Activated CD8-positive, alpha-beta memory T cell treated with anti-CD3 and anti-CD28 coated beads, Interleukin-2, amount 50 U/mL, for 48 hours (primary cell): ENCODE measurements at places on chromosomes 2 and 18.

DNA sequence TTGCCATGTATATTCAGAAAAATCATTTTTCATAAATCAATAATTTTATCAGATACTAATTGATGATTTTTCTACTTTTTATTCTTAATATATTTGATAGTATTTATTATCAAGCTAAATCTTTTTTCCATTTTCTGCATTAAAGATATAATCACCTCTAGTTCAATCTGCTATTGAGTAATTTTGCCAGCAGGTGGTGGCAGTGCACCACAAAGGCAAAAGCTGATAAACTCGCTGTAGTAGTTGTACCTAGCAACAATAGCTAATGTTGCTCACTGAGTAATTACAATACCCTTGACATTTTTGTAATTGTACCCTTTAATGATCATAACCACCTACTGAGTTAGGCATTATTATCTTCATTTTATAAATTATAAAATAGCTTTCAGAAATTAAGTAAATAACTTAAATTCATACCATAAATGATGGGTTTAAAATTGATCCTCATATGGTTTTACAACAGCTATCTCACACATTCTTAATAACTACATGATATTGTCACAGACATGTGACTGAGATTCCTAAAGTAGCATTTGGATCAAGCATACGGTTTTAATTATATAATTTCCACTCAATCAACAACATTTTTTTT lies 52.0 kb upstream of the CALCRL start:
- peak; percentile 53 for DNase-seq

- no peak for DNase-seq
Observed at GRCh38 chr18:805755-806110, 6.3 kb downstream of the YES1 start.

DNA sequence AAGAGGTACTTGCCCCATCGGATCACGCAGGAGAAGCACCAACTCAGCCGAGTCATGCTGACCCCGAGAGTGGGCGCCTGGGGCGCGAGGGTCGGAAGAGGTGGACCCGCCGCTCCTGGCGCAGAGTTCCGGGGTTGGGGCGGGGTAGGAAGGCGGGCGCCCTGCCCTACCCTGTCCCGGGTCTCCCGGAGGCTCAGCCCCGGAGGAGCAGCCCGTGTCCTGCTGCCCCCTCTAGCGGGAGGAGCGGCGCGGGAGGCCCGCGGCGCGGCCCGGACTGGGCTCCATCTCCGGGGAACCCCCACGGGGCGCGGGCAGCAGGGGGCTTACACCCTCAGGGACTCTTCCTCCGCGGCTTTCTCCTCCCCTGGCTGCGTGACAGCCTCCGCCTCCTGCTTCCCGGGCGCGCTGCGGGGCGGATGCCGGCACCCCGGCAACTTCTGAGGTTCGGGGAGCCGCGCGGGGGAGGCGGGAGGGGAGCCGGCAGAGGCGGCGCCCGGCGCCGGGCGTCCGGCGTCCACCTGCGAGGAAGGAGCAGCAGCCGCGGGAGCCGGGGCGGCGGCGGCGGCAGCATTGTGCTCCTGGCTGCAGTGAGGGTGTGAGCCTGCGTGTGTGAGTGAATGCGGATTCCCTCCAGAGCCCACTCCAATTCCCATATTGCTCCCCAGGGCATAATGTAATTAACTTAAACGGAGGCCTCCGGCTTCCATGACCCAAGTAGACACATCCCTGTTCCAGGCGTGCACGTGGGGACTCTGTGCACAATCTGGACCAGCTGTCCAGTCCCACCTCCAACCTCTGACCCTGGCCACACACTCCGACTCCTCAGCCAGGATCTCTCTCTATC lies 7.6 kb upstream of the TNS1 start:
- DNase-seq, result peak; percentile 65

DNA sequence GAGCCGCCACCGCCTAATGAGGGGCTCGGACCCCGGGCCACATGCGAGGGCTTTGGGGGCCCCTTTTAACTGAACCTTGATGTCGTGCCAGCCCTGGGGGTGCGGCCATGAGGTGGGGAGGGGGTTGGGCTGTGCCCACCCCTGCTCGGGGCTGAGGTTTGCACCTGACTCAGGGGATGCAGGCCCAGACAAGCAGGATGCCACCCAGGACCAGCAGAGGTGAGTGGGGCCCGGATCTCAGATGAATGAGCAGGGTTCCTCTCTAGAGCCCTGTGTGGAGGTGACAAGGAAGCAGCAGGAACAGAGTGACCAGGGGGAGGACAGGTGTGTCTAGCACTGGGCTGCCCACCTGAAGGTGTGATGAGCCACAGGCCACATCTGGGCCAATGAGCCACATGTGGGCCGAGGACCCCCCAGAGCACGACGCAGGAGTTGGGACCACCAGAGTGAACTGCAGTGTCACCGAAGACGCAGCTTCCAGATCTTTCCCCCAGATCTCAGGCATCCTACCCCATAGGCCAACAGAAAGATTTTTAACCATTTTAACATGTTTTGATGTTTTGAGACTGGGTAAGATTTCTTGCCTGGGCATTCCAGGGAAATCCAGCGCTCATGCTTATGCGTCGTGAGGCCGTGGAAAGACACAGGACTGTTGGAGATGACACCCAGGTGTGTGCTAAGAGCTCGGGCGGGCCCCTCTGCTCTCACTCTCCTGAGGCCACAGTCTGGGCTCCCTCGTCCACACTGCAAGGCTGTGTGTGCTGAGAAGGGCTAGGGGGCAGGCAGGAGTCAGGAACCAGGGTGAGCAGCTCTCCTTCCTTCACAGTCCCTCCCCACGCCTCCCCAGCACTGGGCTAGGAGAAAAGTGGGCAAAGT lies 73.6 kb downstream of the DDX1 start:
- no peak for DNase-seq

DNA sequence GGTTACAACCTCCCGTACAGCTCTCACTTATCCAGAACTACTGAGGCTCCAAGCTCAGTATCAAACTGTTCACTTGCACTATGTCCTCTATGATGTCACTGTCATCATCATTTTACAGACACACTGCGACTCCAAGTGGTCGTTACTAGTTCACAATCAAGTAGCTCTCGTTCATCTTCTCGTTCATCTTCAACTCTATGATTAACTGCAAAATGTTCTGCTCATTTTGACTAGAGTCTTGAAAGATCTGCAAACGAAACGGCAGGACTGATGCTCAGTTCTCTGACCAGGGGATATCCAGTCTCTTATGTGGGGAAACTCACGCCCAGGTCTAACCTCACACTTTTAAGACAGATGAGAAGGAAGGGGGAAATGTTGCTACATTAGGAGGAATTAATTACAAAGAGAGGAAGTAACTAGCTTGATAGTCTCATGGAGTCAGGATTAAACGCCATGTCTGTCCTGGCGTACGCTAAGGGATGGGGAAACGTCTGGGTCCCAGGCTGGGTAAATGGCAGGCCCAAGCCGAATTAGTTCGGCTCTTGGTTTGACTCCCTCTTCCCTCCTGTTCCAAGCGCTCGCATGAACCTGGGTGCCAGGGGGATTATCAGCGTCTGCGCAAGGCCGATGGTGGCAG lies 794 bp upstream of the CHCHD5 start:
- DNase-seq, result no peak

GRCh38 chr2:124025171-124025580 lies at the start of gene CNTNAP5:
TSS of gene CNTNAP5 (plus strand) at chr2:124025287. CDS start at chr2:124025651, 364 bp downstream.
- peak; percentile 62 for DNase-seq

DNA sequence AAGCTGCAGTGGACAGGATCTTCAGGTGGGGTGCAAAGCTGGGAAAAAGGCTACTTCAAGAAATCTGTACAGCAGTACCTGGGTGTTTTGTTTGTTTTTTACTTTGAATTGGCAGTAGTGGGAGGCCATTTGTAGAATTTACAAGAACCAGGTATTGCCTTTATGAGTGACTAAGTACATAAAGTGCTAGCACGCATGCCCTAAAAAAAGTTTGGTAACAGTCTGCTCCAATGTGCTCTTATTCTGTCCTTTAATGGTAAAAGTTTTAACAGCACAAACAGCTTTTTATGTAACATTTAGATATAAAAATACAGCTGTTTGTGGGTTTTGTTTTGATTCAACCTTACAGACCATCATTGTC lies 17.2 kb downstream of the REV1 start:
- DNase-seq, result no peak

- DNase-seq, result no peak
Observed at GRCh38 chr18:29928081-29928480, 1114.5 kb downstream of the DSC3 start.

DNA sequence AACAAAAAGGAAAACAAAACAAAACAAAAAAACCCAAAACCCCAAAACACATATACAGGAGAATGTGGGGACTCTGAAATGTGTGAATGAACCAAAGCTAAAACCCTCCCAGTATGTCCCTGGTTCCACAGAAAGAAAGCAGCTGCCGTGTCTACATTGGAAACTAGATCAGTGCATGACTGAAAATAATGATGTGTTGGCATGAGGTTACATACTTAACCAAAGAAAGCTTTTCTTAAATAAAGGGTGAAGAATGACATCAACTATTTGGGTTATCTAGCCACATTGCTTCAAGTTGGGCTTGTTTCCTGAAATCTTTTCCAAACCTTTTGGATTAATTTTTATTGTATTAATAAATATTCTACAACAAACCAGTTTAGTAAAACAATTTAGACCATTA lies 91.9 kb upstream of the FN1 start:
- DNase-seq, result no peak

DNA sequence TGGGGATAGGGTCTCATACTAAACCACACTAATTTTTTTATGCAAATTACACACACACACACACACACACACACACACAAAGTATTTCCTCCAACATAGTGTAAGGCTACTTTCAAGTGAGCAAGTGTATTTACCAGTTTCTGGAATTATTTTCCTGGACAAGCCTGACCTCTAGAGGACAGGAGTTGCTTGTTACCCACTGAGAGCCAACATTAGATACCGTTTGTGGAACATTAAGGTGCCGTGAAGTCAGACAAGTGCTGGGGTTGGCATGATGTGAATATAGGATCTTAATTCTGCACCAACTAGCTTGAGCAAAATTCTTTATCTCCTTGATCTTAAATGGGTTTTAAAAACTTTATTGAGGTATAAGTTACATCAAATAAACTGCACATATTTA lies 39.3 kb upstream of the SERPINB2 start:
- DNase-seq, result no peak

- no peak for DNase-seq
Observed at GRCh38 chr2:11356764-11357163, 12.3 kb upstream of the ROCK2 start.

DNA sequence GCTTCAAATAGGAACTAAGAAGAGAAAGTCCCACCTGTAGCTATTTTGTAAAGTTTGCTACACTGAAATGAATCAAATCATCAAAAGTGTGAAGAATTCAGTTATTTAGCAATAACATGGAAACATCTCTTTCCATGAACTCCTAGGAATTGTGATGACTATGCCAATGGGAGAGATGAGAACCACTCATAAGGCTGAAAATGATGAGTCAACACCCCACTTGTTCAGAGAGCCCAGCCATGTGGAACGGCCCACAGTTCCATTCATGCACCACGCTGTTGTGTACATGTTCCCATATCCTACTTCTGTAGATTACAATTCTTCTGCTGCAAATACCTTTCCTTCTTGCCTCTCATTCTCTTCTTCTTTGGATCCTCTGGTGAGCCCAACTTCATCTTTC lies 645.5 kb upstream of the ID2 start:
- no peak for DNase-seq

GRCh38 chr2:101842471-101842870 lies 145.0 kb downstream of the MAP4K4 start:
- no peak for DNase-seq

DNA sequence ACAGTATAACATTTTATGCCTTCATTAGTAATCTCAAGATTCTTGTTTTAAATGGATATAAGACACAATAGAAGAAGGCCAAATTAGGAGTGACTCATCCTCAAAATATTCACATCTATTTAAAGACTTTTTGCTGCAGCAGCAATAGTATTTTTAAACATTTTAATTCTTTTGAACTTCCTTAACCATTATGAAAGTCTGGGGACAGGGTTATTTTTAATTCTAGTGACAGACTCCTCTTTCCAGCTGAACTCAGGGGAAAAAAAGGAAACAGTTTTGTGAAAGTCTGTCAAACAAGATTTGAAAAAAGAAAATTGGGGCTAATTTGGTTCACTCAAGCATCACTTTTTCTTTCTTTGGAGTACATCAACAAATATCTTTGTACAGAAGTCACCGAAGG lies 541.8 kb downstream of the NUP35 start:
- no peak for DNase-seq

DNA sequence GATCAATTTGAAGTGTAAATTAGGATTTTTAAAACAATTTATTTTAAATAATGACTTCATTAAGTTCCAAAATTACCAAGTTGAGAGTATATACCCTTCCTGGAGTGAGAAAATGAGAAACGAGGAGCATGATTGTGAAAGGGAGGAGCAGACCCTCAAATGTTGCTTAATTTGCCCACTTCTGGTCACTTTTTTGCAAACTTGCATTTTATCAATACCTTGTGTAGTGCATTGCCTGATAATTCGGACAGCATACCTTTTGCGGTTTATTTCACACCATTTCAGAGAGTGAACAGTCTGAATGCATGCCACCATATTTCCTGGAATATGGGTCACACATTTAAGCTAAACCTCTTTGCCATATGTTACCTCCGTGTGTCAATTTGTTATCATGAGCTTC lies 669.7 kb downstream of the RNF144A start:
- no peak for DNase-seq

DNA sequence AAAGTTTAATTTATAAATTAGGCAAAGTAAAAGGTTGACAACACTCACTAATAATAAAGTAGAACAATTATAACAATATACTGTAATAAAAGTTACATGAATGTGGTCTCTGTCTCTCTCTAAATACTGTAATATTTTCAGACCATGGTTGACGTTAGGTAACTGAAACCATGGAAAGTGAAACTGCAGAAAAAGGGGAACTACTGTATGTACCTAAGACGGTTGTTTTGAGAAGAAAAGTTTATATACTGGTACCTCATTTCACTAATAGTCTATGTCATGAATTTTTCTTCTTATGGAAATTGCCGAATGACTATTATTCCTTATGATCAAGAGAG lies 166.7 kb upstream of the ZNF521 start:
- no peak for DNase-seq

GRCh38 chr2:175855794-175856453 lies 146.1 kb downstream of the LNPK start:
- DNase-seq, result no peak

DNA sequence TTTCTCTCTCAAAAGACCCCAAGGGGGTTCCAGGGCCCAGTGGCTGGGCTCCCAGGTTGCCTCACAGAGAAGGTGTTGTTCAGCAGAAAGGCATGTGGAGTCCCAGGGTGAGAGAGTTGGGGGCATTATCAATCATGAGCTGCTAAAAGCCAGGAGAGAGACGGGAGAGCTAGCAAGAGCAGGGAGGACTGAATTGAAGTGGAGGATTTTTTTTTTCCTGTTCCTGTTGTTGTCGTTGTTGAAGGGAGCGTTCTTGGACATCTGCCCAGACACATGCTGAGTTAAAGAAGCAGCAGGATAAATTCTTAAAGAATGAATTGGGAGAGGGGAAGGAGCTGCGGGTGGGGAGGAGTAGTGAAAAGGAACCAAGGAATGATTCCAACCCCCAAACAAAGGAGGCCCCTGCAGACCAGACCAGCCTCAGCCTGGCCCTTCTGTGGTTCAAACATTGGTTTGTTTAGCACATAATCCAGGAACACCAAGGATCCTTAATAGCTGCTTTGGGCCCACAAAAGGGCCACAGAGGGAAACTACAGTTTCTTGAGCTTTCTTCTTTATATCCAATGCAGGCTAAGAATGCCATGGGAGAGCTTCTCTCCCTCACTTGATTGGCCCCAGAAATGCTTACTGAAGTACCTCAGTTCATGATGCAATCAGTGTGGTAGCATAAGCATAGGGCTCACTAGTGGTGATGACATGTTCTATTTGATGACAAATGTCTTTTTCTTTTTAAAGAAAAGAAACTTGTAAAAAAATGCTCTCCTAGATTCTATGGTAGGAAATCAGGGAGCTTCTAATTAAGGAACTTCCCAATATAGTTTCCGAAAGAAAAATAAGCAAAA lies 146.0 kb downstream of the SETBP1 start:
- no peak for DNase-seq
